ENCODE measurements at places on chromosomes 12 and 14. TPM values are rescaled to one million over a fixed set of nuclear protein-coding genes. Genes with fewer than 3 reads are reported as not detected.

DNA sequence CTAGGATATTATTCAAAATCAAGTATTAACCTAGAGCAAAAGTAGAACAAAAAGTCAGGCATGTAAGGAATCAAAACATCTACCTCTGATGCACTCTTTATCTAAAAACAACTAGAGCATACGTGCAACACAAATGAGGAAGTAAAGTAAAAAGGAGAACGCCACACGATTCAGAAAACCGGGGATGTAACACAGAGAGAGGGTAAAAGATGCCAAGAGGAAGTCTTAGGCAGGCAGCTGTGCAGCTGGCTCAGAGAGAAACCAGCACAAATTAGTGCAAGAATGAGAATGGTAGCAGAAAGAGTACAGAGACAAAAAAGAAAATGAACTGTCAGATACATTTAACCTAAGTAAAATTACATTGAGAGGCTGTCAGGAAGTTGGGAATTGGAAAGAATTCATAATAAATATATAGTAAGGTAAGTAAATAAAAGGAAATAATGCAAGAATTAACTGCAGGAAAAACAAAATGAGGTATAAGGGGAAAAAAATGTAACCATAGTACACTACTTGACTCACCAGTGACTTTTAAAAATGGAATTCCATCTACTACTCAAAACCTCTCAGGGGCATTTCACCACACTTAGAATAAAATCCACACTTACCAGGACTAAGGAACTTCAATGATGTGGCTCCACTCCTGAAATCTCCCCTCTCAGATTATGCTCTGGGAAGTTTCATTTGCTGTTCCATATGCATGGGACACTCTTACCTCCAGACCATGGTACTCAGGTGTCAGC, 17.1 kb downstream of the BCAT1 start:
- DNase-seq, result no peak

DNA sequence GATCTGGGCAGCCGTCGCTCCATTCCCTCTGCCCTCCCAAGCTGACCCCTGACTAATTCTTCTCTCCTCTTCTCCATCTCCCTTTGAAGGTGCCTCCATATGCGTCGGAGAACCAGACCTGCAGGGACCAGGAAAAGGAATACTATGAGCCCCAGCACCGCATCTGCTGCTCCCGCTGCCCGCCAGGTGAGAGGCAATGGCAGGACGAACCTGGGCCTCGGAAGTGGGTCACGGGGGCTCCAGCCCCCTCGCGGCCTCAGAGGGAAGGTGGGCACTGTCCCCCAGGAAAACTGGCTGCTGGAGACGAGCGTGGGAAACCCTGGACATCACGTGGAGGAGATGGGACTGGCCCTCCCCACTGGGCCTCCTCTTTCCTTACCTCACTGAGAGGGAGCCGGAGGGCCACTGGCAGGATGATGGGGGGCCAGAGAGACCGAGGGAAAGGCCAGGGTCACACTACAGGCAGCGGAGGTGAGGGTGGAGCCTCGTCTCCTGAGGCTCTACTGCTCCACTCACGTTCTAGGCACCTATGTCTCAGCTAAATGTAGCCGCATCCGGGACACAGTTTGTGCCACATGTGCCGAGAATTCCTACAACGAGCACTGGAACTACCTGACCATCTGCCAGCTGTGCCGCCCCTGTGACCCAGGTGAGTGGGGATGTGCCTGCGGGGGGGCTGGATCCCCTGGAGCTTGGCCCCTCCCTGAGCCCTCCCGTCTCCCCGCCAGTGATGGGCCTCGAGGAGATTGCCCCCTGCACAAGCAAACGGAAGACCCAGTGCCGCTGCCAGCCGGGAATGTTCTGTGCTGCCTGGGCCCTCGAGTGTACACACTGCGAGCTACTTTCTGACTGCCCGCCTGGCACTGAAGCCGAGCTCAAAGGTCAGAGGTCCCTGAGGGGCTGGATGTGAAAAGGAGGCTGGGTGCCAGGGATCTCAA, 806 bp downstream of the LTBR start:
- no peak for DNase-seq

GRCh38 chr12:129523621-129524020, 380.2 kb downstream of the TMEM132D start:
- no peak for DNase-seq

DNA sequence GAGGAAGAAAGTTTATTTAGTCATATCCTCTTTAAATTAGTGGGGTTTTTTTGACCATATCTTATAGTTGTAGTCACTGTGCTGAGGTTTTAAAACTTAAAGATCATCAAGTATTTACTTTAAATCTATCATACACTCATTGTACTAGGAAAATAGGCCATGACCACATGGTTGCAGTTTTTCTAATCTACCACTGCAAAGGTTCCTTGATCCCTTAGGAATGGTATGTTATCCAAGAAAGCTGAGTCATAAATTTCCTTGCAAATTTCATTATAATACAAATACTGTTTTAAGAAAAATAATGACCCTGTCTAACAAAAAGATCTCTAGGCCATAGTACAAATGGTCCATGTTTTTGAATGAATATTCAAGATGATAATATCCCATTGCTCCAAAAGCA, 74.7 kb downstream of the DBX2 start:
- no peak for DNase-seq

- no peak for DNase-seq
Measured at GRCh38 chr14:36217027-36217426, 40.5 kb upstream of the PTCSC3 start.

- no peak for DNase-seq
Measured at GRCh38 chr14:77488558-77488957, 10.1 kb downstream of the ISM2 start.

STYX gene
- total RNA-seq, result 13.0 TPM

PRB3 gene
- total RNA-seq, result not detected
